ENCODE measurements at places on chromosomes 4 and X.
A peak's percentile ranks its signal among the peaks of the same experiment; 100 is the strongest.

GRCh38 chr4:139907001-139907809 lies 241.6 kb downstream of the MGST2 start:
- no peak for DNase-seq

- DNase-seq: no peak
Observed at GRCh38 chr4:80035336-80035735, 37.7 kb downstream of the ANTXR2 start.

- no peak for DNase-seq
Observed at GRCh38 chr4:1558205-1558604, 125.9 kb downstream of the FAM53A start.

GRCh38 chr4:20487852-20488251 lies 212.4 kb upstream of the PACRGL start:
- DNase-seq: no peak

DNA sequence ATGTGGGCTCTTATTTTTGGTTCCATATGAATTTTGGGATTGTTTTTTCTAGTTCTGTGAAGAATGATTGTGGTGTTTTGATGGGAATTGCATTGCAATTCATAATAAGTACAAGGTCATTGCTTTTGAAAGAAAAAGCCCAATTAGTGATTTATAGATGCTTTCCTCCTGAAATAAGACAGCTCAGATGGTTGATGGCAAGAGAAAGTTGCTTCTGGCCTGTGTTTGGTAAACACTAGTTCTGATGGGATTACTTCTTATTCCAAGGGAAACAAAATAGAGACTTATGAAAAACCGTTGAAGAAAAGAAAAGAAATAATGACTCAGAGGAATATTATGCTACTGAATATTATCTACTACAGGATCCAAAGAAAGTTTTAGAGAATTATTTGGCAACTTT lies 144.9 kb downstream of the SPANXA1 start:
- no peak for DNase-seq

DNA sequence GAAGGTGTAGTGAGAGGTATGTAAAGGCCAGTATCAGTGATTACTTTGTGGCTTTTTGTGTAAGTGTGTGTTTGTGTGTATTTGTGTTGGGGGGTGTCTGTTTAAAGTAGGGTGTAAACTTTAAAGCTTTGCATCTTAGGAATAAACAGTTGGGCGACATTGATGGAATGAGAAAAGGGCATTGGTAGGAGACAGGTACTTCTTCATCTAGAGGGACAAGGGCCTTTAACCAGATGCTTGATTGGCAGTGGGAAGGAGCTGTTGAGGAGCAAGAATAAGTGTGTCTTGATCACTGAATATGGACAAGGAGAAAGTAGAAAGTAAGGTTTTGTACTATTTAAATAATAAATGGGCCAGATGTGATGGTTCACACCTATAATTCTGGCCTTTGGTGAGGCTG lies 48.8 kb downstream of the RAPGEF2 start:
- DNase-seq: no peak

- no peak for DNase-seq
Observed at GRCh38 chrX:82648062-82648461, 860.0 kb upstream of the POU3F4 start.

DNA sequence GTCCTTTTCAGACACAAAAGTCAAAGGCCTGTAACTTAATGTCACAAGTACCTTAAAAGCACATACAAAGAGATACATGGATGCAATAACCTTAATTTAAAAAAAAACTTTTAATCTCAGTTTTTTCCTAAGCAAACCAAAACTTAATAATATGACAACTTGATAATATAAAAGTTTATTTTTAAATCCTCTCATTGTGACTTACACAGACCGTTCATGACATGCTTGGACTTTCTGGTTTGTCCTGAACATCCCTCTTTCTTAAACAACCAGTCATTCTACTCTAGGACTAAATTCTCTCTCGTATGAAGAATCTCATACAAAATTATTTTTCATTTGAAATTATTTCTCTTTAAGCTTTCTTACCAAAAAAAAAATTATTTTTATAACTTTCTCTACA lies 43.1 kb upstream of the CYP2U1 start:
- DNase-seq: peak; percentile 5

GRCh38 chr4:74366367-74366911 lies 1.5 kb downstream of the EREG start:
- DNase-seq: no peak

GRCh38 chr4:168832763-168833575 lies 177.1 kb downstream of the CBR4 start:
- DNase-seq: peak; percentile 46

GRCh38 chr4:173411106-173411693 lies 12.3 kb upstream of the SCRG1 start:
- DNase-seq: no peak

DNA sequence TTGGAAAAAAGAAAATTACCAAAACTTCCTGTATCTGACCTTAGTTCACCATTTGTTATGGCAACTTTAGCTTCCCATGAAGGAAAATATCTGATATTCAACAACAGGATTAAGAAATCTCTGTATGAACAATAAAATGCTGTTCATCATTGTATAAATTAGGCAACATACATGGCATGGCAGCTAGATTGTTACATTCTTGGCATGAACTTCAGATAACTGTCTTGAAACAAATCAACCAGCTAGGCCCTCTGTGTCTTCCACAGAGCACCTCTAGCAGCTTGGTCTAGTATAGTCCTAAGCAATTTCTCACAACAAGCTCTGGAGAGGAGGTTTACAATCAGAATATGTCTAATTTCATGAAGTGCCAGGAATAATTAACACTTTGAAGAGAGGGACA lies 105.4 kb upstream of the PCDH7 start:
- DNase-seq: no peak

DNA sequence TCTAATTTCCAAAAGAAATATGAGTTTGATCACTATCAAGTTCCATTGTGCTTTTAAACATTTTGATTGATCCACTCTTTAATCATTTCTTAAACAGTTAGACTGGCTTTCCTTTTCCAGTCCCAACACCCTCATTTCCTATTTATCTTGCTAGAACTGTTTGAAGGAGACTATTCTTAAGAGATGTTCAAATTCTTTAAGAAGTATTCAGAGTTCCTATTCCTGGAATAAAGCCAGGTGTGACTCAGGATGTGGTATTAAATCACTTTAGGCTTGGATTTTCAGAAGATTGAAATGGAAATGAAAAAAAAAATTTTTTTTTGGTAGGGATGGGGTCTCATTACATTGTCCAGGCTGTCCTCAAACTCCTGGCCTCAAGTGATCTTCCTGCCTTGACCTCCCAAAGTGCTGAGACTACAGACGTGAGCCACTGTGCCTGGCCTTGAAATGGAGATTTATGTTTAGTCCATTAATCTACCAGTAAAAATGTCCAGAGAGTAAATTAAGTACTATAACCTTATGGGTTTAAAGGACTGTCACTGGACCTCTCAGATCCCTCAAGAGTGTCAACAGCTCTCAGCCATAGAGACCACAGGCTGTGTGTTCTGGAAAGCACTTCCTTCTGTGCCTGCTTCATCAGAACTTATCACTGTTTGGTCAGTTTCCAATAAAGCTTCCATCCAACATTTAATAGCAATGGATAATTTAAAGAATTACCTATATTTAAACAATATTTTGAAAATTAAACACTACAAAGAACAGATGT lies 90.7 kb downstream of the CDS1 start:
- no peak for DNase-seq
